Smooth muscle cell of the pulmonary artery (primary cell): ENCODE measurements at places on chromosomes 2 and 18. TPM values are rescaled to one million over a fixed set of nuclear protein-coding genes. Genes with fewer than 3 reads are reported as not detected.

XPO1 gene
- 232 and 312 TPM in 2 replicates for total RNA-seq

ZNF396 gene
- total RNA-seq = 1.9 and 3.5 TPM in 2 replicates

PFN4 gene
- total RNA-seq = 0.17 and 0.39 TPM in 2 replicates

LIPT1 gene
- 6.0 and 6.6 TPM in 2 replicates for total RNA-seq

UGT1A5 gene
- not detected in 2 replicates for total RNA-seq
